ENCODE measurements at places on chromosomes 3 and 15.

DNA sequence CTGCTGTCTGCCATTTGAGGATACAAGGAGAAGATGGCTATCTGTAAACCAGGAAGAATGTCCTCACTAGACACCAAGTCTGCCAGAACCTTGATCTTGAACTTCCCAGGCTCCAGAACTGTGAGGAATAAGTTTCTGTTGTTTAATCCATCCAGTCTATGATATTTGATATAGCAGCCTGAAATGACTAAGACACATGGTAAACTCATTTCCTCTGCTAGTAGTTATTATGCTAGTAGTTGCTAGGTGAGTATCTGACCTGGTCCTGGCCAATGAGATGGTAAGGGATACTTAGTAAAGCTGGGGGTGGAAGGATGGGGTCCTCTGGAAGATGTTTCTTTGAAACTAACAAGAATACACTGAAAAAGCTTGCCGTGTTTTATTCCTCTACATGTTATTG is 280.7 kb upstream of the ARHGEF26 start:
- DNase-seq: no peak

- DNase-seq: no peak
These were observed 4.6 kb downstream of the GLCE start for GRCh38 chr15:69164807-69165636.

DNA sequence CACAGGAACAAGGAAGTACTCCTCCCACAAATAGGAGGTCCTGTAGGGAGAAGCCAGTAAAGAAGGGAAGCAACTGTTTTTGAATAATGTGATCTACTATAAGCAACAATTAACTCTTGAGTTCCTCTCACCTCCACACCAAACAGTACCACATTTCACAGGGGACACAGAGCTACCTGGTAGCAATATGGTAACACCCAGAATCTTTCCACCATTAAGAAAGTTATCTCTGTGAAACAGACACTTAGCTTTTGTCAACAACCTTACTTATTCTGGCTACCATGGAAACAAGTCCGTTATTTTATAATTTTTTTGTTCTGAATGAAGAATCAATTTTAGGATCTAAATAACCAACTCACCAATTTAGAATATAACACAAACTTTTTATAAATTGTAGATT is 49.5 kb downstream of the TBL1XR1 start:
- no peak for DNase-seq

GRCh38 chr3:75262661-75263060 is 401.5 kb upstream of the FRG2C start:
- DNase-seq: no peak

DNA sequence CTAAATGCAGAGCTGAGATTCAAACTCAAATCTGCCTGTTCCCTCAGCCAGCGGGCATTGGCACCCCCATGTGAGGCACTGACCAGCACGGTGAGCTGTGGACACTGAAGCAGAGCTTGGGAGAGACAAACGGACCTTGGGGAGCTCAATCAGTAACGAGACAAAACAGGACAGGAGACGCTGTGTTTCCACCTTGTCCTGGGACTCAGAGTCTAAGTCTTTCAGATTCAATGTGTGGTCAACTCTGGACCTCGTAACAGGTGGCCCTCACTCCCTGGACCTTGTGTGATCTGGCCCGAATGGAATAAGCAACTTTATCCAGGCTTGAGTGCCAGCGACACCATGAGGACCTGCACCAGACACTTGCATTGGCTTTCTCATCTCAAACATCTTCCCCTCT is 232.5 kb downstream of the UACA start:
- no peak for DNase-seq

DNA sequence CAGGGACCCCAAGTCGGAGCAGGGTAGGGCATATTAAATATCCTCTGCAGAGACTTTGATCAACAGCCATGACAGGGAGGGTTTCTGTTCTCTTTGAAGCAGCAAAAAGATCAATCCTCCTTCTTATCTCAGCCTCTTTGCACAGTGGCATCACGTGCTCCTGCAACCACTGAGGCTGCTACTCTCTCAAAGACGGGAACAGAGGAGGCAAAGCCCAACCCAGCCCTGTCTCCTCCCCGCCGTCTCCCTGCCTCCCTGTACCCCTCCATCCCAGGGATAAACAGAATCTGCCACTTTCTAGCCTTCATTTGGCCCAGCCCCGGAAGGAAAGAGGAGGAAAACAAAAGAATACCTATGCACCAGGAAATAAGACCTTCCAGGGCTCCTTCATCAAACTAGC is 7.5 kb upstream of the TBC1D21 start:
- no peak for DNase-seq

- DNase-seq: no peak
These were observed 283.2 kb downstream of the ZBTB20 start for GRCh38 chr3:114863848-114864247.

DNA sequence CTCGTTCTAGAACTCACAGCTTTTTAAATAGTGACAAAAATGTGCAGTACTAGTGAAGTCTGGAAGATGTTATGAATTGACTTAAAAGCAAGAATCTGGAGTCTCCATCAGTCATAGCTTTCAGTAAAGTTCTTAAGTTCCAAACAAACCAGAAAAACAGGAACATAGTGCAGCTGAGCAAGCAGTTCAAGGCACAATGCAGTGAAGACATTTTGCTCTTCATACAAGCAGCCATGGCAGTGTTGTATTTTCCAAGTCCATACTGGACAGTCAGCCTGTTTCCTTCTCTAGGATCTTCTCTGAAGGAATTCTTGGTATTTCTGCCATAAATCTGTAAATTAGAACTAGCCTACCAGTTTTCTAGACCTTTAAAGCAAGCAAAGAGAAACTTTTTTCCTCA is 90.5 kb downstream of the LRRC28 start:
- no peak for DNase-seq

DNA sequence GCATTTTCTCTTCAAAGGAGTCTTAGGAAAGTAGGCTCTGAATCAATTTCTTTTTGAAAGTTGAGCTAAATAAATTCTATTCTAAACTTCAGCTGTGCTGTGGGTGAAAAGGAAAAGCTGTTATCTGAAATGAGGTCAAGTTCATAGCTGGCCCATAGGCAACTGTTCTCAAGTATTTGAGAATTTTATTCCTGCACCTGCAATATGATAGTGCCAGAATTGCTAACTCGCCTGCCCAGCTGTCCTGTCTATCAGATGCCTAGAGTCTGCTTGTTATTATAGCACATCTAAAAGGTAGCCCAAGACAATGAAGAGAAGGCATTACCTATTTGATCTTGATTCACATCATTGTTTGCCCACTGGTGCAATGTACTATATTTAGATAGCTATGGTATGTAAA is 798.7 kb downstream of the DIPK2A start:
- DNase-seq: no peak

GRCh38 chr15:68403161-68403941 is 28.6 kb downstream of the ITGA11 start:
- DNase-seq: no peak

DNA sequence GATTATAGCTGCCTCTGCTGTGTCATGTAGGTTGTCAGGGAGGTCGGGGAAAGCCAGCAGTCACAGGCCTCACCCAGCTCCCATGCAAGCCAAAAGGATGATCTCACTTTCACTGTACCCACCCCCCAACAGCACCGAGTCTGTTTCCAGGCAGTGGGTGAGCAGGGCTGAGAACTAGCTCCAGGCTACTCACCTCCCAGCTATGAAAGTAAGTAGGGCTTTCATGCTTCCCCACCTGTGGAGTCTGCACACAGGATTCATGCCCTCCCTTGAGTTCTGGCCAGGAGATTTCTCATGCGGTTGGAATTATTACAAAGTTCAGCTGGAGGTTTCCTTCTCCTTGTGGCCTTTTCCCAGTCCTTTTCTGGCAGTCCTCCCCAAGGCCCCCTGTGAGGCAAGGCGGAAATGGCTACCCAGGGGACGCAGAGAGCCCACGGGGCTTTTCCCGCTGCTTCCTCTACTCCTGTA is 356.2 kb downstream of the SV2B start:
- DNase-seq: no peak

GRCh38 chr3:62558549-62559112 is 185.3 kb upstream of the FEZF2 start:
- peak; percentile 53 for DNase-seq

- no peak for DNase-seq
These were observed 27.7 kb downstream of the FAH start for GRCh38 chr15:80180468-80180867.

DNA sequence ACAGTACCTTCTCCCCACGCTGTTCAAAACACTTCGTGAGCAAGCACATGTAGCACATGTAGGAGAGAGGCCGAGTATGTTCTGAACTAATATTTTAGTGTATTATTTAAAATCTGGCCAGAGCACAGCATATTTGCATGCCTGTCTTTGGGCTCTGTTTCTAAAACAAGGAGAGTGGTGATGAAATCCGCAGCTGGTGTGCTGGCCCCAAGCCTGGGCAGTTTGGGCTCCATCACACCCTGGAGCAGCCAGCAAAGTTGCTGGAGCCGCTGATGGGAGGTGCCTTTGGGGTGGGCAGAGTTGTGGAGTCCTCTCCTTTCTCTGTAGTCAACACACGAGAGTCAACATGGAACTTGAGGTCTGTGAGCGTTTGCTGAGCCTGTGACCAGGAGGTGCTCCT is 116.6 kb downstream of the SLCO3A1 start:
- DNase-seq: no peak

GRCh38 chr3:174440253-174440701 is 418.9 kb upstream of the NAALADL2 start:
- no peak for DNase-seq

GRCh38 chr15:85727068-85727467 is 67.7 kb downstream of the KLHL25 start:
- no peak for DNase-seq

DNA sequence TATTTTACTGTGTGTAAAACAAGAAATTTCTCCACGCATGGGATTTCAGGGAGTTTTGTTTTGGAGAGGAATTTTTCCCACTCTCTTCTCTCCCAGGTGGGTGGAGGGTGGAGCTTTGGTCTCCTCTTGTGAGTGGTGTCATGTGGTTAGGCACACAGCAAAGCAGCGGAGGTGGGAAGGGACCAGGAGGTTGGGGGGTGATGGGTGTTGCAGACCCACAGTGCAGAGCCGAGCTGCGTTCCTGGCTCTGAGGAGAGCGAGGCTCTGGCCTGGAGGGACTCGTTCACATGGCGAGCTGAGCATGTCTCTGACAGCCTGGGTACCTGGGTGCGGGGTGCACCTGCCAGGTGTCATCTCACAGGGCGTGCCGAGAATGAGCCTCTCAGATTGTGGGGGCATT is 87.8 kb downstream of the RYR3 start:
- no peak for DNase-seq

GRCh38 chr3:100089812-100090668 is 24.3 kb downstream of the FILIP1L start:
- no peak for DNase-seq

DNA sequence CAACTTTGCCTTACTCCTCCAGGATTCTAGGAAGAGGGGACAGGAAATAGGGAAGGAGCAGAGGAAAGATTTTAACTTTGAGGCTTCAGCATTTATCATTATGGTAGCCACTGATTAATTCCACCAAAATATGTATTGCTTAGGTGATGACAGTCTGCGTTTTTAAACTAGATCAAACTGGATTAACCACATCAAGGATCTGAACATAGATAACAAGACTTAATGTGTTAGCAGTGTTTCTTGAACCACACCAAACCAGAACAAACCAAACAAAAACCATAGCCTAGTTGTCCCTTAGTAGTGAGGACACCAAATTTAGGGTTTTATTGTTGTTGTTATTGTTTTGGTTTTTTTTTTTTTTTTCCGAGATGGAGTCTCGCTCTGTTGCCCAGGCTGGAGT is 113.5 kb upstream of the LMOD3 start:
- DNase-seq: no peak

- no peak for DNase-seq
These were observed 6.7 kb downstream of the KNSTRN start for GRCh38 chr15:40388941-40389823.

GRCh38 chr3:59072681-59073080 is 22.9 kb upstream of the CFAP20DC start:
- DNase-seq: no peak

- no peak for DNase-seq
These were observed 233.7 kb downstream of the SHQ1 start for GRCh38 chr3:72614394-72615074.

- DNase-seq: no peak
These were observed 39.8 kb downstream of the CD47 start for GRCh38 chr3:108051005-108051404.

- DNase-seq: peak; percentile 17
These were observed 38.0 kb upstream of the XCR1 start for GRCh38 chr3:46065294-46065705.

DNA sequence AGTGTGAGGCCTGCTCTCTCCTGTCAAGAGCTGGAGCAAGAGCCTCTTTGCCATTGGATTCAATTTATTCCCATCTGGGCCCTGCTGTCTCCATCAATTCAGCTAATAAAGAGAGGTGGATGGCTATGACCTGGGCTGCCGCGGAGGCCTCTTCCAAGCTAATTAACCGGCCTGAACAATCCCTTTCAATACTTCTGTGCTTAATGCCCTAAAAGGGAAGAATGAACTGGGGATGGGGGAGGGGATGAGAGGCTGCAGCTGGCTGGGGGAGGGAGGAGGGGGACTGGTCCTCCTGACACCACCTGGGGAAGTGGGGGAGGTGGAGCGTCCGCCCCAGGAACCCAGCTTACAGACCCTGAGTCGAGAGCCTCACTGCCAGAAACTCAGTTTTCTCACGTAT is 33.4 kb upstream of the PRR23E start:
- DNase-seq: no peak

DNA sequence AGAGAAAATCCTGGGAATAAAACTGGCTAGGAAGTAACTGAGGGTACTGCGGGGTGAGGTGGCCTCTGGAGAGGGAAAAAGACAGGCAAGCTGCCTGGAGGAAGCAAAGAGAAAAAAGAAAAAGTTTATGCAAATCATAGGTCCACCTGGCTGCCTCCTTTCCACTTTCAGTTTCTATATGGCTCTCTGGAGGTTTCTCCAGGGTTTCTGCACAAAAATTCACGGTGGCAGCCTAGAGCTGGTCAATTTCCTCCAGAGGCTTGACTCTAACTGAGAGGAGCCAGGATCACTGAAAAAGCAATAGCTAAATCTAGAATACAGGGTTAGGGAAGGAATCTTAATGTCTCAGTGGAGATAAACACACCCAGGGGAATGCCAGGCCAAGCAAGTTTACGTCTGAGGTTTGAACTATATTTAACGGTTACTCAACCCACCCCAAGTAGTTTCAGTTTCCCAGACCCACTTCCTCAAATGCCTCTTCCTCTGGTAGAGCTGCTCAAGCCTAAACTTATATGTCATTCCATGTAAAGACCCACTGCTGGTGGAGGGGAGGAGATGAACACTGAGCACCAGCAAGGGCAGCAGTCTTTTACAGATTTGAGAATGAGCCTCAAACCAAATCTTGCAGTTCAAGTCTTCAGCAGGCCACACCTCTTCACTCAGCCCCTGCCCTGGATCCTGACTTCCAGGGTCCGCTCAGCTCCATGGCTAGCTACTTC is 5.7 kb downstream of the LYSMD2 start:
- DNase-seq: no peak

GRCh38 chr15:75061272-75061671 is 37.9 kb downstream of the PPCDC start:
- no peak for DNase-seq

- no peak for DNase-seq
These were observed 16.7 kb downstream of the DCBLD2 start for GRCh38 chr3:98884675-98885371.

All from SK-N-SH (cell line).